ENCODE measurements at places on chromosomes 11 and 22.

DNA sequence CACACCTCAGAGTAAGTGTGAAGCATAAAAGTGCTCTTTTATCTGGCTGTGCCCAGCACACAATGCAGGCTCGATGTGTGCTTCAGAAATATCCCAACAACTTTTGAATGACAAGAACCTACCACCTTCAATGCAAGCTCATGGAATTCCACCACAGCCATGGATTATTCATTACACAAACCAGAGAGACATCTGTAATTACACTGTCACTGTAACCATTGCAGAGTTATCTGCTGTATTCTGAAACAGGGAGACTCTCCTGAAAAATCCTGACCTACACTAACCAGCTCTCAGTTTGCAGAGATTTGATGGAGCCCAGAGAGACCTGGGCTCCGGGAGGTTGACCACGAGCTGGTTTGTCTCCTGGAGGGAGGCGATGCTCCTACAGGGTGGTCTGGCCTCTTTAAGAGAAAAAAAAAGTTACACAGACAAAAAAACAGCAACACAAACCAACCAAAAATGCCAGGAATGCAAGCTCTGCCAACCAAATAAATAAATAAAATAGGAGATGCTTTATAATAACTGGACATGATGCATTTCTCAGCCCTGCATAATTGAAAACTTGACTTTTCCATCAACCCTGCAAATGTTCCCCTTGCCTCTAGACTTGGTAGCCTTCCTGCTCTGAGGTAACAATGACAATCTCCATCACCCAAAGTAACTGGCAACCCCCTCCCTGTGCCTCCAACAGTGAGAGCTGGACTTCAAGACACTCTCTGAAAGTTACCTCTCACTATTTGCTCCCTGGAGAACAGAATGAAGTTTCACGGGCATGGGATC is 69.7 kb downstream of the ETS1 start:
- peak; percentile 78 for DNase-seq

DNA sequence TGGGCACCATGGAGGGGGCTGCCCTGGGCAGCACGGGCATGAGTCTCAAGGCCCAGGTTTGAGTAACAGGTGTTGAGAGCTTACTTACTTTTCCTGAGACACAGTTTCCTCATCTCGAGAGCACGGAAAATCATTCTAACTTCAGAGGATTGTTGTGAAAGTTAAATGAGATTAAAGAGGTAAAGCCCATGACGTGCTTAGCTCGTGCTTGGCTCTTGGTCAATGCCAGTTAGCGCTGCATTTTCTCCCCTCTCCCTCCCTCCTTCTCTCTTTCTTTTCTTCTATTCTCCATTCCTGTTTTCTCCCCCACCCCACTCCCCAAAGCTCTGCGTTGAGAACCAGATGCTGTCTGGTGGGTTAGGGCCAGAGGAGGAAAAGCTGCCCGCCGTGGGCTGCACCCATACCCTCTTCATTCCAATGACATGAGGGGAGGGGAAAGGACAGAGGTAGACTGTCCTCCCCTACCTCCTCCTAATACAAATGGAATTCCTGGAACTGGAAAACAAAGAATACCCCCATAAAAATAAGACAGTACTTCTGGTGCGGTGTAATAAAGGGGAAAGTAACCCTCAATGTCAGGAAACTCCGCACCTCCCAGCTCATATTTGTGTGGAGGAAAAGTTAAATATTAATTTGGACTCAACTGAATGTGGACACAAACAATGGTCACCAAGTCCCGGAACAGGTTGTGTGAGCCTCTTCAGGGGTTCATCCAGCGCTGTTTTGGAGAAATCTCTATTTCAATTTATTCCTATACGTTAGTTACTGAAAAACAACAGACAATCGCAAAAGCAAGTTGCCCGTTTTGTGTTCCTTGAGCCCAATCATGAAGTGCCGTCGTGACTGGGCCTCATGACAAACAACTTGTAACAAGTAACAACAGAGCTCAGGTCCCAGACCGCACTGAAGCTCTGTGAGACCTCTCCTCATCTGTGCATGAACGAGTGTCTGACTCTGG is 54.8 kb upstream of the B3GAT1 start:
- DNase-seq = no peak

DNA sequence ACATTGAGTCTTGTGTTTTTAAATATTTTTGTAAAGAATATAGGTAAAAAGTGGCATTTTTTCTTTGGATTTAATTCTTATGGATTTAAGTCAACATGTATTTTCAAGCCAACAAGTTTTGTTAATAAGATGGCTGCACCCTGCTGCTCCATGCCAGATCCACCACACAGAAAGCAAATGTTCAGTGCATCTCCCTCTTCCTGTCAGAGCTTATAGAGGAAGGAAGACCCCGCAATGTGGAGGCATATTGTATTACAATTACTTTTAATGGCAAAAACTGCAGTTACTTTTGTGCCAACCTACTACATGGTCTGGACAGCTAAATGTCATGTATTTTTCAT is 333 bp upstream of the CD3E start:
- DNase-seq = no peak

DNA sequence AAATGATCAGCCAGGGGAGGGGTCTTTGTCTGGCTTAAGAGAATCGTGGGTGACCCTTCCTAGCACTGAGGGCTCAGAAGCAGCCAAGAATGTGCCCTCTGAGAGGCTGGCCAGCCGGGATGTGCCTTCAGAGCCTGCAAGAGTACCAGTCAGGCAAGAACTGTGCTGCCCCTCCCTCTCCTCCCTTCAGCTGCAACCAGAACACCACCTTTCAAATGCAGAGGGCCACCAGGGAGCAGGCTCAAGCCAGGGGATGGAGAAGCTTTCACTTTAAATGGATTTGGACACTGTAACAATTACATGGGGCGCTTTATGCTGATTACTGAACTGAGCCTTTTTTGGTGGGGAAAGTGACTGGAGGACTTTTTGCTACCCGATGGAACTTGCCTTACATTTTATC is 44.9 kb upstream of the TENM4 start:
- no peak for DNase-seq

GRCh38 chr11:109425554-109425953 is 3.6 kb downstream of the C11orf87 start:
- DNase-seq = no peak

GRCh38 chr11:66414120-66414934 is 6.5 kb upstream of the NPAS4 start:
- DNase-seq = no peak

DNA sequence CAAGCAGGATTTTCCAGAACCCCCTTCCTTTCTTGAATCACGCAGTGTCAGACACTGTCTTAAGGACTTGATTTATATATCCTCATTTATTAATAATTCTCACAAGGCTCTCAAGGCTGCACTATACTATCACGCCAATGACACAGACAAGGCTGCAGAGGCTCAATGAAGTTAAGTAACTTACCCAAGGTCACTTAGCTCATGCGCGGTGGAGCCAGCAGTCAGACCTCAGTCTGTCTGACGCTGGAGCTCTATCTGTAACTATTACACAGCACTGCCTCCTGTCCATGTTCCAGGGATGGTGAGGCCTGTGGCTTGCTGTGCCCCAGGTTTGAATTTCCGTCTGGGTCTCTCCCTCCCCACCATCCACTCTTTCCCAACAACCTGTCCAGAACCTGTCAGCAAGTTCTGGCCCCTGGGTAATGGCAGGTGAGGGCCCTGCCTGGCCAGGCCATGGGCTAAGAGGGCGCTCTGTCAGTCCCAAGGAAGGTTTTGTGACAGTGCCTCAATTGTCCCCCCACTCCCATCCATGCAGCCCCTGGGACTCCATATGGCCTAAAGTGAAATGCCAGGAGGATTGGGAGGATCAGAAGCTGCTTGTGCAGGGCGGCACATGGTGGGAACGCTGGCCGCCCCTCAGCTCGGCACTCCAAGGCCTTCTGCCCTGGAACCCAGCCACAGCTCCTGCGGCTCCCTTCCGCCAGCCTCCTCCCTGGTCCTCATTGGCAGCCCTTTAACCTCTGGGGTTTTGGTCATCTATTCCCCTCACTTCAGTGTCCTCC is 8.6 kb downstream of the KCNC1 start:
- DNase-seq = no peak

- DNase-seq = no peak
These were observed 60.6 kb downstream of the MYEOV start for GRCh38 chr11:69354545-69354897.

DNA sequence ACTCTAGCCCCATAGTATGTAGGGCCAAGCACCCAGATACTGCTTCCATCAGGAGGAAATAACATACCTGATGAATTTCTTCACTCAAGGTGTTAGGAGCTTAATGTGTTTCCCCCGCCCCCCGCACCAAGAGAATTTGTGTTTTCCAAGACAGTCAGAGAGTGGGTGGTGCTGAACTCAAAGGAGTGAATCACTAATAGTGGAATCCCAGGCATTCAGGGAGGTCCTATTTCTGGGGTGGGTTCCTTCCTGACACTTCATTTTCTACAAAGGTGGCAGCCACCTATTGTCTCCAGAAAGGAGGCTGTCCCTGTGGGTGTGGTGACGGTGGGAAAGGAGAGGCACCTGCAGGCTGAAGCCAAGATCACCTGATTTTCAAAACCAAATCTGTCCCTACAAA is 50.8 kb upstream of the ELF5 start:
- no peak for DNase-seq

DNA sequence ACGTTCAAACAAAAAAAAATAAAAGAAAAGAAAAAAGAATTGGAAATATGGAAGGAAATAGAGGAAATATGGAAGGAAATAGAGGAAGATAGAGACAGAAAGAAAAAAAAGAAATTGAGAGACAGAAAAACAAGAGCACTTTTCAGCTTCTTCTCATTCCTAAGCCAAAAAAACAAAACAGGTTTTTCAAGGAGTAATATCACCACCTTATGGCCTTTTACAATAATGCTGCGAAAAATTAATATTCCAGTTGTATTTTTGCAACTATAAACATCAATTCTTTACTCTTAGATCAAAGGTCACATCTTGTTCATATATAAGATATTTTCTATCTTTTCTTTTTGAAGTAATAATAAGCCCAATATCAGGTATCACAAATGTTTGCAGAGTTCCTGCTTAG is 328.3 kb downstream of the FAT3 start:
- no peak for DNase-seq

DNA sequence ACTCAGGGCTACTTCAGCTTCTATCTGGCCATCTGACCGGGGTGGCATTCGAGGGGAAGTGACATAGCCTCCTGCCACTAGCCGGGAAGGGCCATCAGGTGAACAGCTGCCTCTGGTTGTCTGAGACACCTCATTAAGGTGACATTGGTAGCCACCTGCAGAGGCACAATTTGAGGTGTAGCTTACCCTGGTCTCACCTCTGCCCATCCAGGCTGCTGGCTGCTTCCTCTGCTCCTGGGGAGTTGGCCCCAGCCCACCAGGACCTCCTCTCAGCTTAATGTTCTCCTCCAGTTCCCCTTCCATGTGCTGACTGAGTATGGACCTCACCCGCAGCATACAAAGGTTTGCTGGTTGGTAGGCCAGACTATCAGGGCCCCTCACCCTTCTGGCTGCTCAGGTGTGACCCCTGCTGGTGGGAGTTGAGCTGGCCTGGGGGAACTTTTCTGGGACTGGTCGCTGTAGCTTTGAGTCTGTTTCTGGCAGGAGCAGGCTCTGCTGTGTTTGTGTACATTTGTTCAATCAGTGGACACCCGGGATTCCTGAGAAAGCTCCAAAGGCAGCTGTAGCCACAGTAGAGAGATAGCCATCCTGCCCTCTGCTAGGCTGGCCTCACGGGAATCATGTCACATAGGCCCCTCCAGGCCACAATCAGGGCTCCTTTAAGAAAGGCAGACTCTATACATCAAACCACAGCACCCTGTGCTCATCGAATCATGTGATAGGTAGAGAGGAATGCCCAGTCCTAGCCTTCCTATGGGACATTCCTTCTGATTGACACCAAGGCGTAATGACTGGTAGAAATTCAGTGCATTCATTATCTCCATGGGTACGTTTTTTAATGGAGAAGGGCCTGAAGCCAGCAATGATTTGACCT is 295.1 kb upstream of the PLET1 start:
- DNase-seq = no peak

DNA sequence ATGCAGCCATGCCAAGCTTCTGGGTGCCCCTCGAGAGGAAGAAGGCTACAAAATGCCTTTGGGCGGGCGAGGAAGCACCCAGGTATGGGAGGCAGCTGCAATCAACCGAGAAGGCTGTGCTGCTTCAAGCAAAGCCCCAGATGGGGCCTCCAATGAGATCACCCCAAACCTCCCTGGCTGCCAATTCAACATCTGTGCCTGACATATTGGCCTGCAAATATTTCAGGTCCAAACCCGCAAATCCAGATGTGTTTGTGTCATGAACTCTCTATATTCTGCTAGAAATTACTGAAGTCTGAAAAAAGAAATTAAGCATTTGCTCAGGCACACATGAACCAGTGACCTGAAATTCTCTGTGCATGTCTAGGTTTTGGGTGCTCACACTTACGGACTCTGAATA is 78.8 kb upstream of the RCN1 start:
- no peak for DNase-seq

DNA sequence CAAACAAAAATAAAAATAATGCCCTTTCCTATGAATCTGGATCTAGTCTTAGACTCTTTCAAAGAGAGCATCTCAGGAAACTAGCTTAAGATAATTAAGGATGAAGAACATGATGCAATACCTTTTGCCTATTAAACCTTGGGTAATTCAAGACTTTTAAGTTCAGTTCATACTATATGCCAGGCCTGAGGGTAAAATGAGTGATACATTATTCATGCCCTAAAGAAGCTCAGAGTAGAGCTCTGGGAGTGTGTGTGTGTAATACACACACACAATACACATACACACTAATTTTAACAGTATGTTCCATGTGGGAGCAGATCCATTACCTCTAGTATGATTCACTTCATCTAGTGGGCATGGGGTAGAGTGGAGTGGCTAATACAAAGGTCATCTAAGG is 651.4 kb upstream of the CHORDC1 start:
- DNase-seq = no peak

DNA sequence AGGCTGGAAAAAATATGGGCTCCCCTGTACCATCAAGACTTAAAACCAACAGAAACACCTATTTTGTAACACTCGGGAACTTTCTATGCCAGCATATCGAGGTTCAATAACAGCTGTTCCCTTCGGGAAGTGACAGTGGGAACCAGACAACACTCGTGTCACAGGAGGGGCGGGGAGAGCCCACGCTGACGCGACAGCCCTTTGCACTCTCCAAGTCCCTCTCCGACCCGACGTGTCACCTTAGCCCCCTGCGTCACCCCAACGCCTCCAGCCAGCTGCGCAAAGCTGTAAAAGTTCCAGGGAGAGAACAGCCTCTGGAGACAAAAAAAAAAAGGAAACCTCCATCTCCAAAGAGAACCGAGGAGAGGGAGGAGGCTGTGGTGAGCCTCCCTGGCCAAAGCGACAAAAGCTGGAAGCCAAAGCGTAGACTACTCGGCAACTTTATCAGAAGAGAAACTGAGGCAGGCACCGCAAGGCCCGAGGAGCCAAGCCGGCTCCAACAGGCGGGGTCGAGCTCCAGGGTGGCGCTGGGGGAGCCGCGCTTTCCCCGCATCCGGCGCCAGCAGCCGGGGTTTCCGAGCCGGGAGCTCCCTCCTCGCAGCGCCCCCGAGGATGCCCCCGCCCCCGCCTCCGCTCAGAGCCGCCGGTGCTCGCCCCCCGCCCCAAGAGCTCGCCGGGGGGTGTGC is 751 bp downstream of the ARFGAP3 start:
- DNase-seq = peak; percentile 26

DNA sequence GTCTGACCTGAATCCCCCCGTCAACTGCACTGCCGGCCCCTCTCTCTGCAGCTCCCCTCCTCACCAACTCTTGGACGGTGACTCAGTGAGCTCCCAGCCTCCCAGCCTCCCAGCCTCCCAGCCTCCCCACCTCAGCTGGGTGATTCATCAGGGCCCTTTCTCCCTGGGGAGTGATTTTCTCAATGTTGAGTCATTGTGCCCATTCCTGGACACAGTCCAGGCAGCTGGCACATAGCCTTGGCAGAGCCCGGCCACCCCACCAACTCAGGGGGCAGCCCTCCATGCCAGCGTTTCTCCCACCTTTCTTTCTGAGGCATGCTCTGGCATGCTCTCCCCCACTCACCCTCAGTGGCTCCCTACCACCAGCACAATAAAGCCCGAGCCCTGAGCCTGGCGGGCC is 30.7 kb downstream of the PDE2A start:
- no peak for DNase-seq
